BJ (cell line): ENCODE measurements at places on chromosomes 4 and X.

GRCh38 chr4:81538716-81539427, 67.2 kb upstream of the RASGEF1B start:
- DNase-seq: no peak

- no peak for DNase-seq
Observed at GRCh38 chrX:154804261-154804956, 876 bp downstream of the MPP1 start.

DNA sequence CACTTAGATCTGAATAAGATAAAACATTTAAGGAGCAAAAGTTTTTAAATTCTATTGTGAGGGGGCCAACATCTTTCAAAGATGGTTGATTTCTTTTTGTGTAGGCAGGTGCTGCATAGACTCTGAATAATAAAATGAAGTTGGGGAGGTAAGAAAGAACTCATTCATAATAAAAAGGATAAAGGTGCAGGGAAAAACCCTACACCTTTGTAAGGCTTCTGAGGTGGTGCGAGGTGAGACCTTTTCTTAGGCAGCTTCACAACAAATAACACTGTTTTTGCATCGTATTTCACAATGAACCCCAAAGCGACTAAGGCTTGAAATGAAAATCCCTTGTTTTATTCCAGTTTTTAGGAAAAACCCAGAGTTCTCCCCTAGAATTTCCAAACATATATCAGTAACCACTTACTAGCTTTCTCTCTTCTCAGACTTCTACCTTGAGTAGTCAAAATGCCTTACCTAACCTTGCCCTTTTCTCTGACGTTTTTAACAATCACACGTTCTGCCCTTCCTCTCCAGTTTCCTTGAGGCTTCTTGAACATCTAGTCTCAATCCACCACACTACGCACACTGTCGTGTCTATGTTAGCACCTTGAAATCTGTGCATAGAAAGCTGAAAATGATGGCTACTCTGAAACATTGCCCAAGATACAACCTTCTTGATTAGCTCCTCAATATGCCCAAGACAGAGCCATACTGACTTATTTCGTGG, 30.2 kb downstream of the MAML3 start:
- DNase-seq: no peak

DNA sequence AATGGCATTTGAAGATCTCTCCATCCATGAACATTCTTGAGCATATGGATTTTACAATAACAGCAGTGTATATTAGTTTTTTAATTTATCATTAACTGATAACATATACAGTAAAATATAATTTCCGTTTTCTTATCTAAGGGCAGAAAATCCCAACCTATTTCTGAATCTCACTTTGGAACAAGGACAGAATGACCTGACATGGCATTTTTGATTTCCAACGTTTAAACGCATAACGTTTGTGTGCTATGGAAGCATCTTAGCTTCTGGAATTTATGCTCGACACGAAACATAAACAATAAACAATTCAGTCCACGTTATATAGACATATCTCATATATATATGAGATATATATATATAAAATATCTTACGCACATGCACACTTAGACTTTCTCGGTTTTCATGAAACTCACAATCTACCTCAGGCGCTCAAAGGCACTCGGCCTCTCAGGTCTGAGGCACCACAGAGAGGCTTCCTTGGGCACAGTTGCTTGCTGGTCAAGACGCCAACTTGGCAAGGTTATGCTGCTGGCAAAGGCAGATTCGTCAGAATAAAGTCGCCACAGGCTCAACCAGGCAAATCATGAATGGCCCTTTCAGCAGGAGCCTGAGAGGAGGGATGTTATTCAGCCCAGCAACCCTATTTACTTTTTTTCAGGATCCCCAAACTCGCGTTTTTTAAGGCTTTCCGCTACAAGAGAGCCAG, 1.0 kb upstream of the UGT8 start:
- no peak for DNase-seq

DNA sequence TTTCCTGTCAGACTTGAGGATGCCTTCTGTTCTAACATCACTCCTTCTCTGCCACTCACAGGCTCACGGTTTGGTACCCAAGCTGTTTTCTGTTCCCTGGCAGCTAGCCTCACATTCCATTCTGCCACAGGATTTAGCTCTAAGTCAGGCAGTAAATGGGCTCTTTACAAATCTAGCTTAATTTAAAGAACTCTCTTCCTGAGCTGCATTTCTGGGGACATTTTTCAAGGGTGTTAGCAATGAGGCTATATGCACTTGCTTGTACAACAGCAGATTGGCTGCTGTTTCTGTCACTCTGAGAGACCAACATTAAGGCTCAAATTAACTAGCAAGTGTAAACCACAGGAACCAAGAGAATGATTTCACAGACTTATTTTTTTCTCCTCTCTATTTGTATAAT, 337.8 kb upstream of the NOCT start:
- DNase-seq: no peak

DNA sequence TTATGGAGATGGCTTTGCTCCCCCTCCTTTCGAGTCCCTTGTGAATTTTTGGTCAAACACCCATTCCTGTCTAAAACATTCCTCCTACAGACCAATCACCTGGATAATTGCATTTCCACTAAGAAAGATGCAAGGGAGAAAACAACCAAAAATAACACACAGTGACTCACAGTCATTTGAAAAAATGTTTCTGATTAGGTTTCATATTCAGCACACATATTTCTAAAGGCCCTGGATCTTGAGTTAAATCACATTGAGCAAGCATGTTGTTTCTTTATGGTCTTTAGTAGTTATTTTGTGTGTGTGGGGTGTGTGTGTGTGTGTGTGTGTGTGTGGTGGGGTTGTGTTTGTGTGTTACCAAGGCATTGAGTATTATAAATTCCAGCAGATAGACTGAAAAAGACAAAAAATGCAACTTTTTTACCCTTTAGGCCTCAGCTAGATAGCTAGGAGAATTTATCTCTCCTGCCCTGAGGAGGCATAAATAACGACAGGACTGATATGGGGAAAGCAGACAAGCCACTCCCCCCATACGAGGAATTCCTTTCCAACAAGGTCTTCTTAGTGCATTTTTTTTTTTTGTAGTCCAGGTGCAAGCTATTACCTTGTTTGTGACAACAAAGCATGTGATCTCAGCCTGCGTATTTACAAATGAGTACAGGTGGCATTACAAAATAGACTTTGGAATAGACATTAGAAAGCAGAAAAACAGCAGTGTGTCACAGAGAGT, 265.4 kb upstream of the ADGRL3 start:
- no peak for DNase-seq

DNA sequence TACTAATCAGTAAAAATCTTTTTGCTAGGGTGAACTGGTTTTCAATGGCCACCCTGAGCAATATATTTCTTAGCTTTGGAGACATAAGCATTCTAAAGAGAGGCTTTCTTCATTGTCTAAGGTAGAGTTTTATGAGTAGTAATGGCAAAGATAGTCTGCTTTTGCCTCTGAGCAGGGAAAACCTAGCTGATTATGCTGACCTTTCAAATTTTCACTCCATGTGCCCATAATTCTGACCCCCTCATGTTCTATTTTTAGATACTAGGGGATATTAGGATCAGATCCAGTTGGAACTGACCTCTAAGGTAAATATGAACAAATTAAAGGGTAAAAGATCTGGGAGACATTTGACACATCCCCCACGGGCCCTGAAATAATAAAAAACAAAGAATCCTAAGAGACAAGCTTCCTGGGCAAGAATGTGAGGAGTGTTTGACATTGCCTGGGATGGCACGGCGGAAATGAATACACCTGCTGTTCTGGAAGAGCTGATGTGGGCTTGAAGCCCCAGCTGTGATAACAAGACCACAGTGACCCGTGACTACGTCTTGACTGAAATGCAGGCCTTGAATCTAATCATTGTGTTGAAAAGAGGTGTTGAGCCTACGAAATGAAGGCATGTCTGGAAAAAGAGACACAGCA, 392.1 kb upstream of the FRG1 start:
- no peak for DNase-seq

GRCh38 chr4:6749340-6750171, 33.0 kb upstream of the KIAA0232 start:
- DNase-seq: no peak

GRCh38 chr4:159347813-159348212, 244.9 kb downstream of the RAPGEF2 start:
- no peak for DNase-seq

DNA sequence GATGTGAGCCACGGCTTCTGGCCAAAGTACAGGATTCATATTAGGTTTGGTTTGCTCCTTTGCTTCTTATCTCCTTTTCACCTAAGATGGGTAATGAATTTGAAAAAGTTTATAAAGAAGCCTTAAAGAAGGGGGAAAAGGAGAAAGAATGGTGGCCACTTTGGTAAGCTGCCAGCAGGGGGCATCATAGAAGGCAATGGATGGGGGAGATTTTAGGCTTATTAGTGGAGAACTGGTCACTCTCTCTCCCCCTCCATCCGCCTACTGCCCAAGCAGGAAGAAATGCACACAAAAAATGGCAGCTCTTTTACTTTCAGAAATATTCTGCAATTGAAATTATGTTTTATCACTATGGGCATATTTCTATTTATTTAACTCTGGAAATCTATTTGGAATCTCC, 32.0 kb downstream of the SPARCL1 start:
- no peak for DNase-seq

GRCh38 chr4:6336166-6336565, 66.5 kb downstream of the WFS1 start:
- DNase-seq: no peak

DNA sequence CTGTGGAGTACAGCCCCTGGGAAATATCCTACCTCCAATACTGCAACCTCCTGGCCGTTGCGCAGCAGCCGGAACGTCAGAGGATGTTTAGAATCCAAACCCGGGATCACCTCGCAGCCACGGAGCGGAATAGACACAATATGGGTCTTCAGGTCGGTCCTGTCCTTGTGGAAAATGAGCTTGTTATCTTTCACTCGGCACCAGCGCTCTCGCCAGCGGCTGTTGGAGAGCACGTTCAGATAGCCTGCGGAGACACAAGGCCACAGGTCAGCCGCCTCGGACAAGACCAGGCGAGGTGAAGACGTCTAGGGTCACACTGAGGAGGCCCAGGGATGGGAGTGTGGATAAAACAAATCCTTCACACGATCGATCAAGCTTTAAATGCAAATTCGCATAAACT, 139.3 kb downstream of the AFAP1 start:
- DNase-seq: no peak

- DNase-seq: no peak
Observed at GRCh38 chr4:13349096-13349495, 135.0 kb downstream of the RAB28 start.

DNA sequence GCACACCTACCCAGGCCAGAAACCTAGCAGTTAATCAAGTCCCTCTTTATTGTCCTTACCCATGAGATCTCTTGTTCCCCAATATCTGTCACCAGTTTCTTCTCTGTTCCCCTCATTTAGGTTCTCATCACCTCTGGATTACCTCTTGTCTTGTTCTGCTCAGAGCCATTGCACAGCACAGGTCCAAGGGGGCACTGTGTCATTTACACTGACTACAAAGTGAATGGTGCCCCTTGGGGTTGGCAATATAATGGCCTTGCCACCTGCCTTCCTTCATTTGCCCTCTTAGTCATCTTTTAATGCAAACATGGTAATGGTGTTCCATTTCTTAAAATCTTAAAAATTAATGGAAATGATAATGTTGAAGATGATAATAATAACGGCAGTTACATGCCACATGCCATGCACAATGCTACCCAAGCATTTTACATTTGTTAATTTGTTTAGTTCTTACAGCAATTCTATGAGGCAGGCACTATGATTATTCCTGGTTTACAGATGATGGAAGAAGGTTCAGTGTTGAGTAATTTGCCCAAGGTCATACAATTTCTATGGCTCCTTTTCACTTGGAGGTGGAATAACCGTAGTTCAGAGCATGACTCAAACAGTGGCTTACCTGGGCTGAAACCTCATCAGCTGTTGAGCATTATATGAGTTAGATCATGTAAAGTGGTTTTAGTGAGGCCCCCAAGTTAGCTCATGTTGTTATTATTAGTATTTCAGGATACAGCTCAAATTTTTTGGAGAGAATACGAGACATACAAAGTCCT, 117.9 kb downstream of the RASL11B start:
- DNase-seq: no peak

DNA sequence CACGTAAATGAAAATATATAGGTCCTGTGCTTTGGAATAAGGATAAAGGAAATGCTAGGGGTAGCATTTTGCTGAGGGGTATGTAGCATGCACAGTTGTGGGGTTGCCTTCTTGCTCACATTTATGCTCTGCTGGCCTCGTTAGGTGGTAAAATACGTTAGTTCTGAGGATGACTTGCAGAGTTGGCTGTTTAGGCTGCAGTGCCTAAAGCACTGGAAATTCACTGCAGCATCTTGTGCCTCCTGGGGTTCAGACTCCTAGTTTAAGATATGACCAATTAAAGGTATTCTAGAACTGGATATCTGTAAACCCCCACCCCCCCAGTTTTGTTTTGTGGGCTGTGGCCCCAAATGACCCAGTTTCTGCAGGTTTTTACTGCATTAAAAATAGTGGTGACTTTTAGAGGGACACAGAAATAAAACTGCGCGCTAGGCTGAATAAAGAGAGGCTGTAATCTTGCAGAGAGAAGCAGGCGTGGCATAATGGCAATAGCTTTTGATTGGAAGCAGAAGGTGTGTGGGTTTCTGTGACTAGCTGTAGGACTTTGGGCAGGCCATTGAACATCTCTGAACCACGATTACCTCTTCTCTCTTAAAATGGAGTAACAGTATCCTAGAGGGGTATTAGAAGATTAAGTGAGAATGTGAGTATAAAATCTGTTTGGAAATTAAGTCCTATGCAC, 79.3 kb downstream of the REPS2 start:
- DNase-seq: no peak

- DNase-seq: no peak
Observed at GRCh38 chr4:78756776-78757175, 19.4 kb upstream of the BMP2K start.

DNA sequence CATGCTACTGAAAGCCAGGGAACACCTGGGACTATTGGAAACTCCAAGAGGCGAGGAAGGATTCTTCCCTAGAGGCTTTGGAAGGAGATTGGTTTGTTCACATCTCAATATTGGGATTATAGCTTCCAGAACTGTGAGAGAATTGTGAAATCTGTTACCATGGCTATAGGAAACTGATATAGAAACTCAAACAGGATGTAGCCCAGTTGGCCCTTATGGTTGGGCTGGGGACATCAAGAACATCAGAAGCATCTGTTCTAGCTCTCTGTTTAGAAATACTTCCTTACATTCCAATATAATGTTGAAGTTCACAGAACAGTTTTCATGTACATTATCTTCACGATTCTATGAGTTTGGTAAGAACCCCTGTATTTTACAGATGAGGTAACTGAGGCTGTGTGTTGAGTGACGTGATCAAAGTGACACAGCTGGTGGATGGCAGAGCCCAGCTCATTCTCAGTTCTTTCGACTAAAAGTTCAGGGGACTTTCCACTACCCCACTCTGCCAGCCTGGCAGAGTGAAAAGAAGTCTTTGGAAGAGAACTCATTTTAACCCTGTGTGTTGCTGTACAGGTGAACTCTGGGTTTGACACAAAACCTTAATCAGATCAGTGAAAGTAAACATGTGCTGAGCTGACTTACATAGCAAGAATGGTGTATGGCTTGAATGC, 183.0 kb downstream of the GBA3 start:
- no peak for DNase-seq

DNA sequence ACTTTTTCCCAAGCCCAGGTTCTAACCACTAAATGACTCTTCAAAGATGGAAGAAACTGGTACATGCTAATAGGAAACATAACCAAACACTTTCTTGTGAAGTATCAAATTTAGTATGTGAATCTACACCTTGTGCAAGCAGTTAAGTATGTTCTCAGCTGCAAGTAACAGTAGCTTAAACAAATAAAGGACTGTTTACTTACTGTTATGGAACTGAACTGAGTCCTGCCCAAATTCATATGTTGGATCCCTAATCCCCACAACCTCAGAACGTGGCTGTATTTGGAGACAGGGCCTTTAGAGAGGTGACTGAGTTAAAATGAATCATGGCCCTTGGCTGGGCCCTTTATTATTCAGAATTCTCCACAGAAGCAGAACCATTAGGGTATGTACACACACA, 178.7 kb downstream of the KDR start:
- no peak for DNase-seq
